ENCODE measurements at places on chromosomes 6 and 20.

GRCh38 chr6:110614586-110614985 is 138.2 kb upstream of the SLC22A16 start:
- no peak for DNase-seq

- no peak for DNase-seq
These were observed 94.7 kb upstream of the SLC2A12 start for GRCh38 chr6:134147034-134147533.

GRCh38 chr6:32177788-32178546 is at the start of gene RNF5:
Gene RNF5, plus strand, starts transcription at chr6:32178405. Its CDS starts 107 bp downstream, at chr6:32178512.
- DNase-seq: peak; percentile 100

- no peak for DNase-seq
These were observed 69.9 kb upstream of the FLRT3 start for GRCh38 chr20:14407336-14407735.

DNA sequence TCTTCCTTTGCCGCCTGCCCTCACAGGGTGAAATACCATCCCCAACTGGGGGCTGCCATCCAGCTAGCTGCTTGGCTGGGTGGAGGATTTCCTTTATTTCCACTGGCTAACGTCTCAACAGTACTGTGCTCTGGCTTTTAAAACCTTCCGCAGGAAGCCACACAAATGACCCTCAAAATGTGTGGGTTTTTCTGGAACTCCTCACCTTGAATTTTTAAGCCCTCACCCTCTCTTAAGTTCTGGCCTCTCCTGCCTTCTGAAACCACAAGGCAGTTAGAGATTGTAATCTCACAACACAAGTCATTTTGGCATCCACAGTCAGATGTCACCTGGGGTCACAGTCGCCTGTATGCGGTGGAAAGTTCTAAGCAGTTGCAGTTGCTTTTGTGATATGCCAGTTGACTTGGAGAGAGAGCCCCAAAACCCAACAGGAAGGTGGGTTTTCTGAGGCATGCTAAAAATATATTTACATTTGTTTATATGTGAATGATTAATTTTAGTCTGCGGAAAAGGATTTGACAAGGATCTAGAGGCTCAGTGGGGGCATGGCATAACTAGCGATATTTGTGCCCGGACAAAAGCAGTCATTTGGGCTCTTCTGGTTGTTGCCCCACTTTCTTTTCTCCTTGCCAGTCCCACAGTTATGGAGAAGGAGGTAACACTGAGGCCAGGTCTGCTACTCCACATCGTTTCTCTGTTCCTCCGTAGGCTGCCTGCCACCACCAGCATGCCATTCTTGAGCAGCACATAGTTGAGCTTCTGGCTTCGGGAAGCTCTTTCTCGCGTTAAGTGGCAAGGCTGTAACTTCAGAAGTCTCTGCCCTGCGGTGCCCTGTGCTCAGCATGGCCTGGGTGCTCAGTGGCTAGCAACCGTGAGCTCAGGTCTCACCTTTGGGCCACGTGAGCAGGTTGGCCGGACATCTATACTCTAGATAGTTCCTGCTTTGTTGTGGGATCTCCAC is 335.3 kb downstream of the CD83 start:
- DNase-seq: peak; percentile 0

GRCh38 chr6:164695896-164696295 is 613.5 kb downstream of the C6orf118 start:
- DNase-seq: no peak

DNA sequence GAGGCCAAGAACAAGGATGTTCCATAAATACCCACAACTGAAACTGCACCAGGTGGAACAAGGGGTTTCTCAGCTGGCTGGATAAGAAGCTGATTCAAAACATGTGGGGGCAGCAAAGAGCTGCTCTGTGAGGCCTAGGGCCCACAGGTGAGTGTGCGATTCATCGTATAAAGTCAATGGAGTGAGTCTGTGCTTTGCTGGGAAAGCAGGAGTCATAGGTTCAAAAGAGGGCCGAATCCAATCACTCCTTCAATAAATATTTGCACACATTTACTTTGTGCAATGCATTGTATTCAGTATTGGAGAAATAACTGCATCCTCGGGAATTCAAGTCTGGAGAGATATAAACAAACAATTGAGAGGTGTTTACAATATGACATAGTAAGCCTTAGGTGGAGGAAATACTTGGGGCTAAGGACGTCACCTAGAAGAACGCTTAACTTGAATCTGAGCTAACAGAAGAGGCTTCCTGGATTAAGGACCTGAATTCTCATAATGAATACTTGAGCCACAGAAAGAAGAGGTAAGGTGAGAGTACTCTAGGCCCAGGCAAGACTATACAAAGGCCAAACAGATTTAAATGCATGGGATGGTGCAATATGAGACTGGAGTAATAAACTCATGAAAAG is 83.7 kb upstream of the TMEM30A start:
- no peak for DNase-seq

- DNase-seq: no peak
These were observed 27.8 kb upstream of the VGLL2 start for GRCh38 chr6:117237561-117237960.

- DNase-seq: no peak
These were observed 259.7 kb downstream of the HACE1 start for GRCh38 chr6:104599821-104600638.

- DNase-seq: no peak
These were observed 1.3 kb downstream of the VEGFA start for GRCh38 chr6:43771210-43771857.

- DNase-seq: no peak
These were observed 40.5 kb upstream of the ZNF831 start for GRCh38 chr20:59123011-59123677.

- DNase-seq: no peak
These were observed 52.7 kb downstream of the BTBD9 start for GRCh38 chr6:38586992-38587391.

DNA sequence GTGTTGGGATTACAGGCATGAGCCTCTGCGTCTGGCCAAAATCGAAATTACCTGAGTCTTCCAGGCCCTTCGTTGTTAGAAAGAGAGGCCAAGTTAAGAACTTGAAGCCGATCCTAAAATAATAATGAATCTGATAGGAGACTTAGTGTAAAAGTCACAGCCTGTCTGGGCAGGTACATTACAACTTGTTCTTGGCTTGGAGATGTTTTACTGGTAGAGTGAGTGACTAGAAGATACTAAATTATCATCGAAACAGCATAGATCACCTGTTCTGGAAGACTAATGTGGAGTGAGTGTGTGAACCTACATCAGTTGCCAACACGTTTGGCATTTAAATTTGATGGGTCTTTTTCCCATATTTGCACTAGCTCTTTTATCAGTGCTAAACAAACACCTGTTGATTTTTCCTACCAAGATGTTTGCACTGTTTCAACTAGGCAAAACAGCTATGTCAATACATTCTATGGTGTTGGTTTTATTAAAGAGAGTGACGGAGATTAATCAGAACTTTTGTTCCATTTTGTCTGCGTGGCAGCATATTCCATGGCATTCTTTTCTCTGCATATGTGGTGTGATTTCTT is 4.6 kb upstream of the TMEM217 start:
- DNase-seq: no peak

DNA sequence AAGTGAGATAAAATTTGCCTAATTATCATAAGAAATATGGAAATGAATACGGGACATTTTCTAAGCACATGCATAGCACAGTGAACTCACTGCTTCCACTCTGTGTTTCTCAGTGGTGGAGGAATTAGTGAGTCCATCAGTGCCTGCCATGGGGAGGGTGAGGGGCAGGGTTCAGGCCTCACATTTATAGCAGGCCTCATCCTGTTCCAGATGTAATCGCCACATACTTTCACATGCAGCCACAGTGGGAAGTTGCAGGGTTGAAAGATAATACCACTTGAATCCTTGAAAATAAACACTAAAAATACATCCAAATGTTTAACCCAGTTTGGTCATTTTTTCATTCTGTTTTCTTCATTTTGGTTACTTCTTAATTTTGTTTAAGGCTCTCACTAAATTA is 29.9 kb upstream of the ANKEF1 start:
- no peak for DNase-seq

DNA sequence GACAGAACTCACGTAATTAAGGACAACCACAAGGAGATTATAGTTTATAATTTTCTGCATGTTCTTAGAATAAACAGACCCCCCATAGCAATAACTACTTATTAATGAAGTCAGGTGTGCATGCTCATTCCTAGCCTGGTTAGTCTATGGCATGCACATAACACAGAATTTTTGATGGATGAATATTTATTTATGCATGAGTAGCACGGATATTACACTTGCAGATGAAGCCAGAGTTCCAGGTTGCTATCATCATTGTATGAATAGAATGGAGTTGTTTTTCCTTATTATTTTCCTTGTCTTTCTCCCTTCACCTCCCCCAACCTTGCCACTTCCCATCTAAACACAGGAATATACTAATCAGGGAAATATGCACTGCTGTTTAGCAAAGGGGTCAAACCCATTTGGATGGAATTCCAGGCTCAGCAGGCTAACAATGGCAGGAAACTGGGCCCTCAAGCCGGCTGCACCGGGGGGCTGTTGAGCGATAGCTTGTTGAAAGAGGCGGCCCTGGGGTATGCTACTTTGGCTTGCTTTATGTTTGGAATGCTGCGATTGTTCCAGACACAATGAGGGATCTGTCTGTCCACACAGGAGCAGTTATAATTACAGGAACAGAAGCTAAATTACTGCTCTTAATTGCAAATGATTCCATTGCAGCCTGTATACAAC is 112.6 kb downstream of the TMEM170B start:
- DNase-seq: no peak

GRCh38 chr6:135323202-135323668 is 142.1 kb downstream of the MYB start:
- no peak for DNase-seq

DNA sequence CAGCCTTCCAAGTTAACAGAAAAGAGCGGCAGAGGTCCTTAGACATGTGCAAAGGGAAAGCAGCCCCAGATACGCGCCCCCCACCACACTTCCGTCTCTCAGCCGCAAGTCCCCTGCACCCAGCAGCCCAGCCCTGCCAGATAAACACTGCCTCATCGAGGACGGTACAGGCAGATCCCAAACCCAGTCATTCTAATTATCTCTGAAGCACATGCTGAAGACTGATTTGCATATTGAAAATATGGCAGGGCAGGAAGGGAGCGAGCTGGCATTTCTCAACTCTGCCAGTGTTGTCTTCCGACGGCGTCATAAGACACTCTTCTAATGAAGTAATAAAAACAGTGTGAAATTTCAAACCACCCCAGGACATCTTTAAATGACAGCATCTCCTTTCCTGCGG is 122.8 kb upstream of the CDH4 start:
- no peak for DNase-seq

GRCh38 chr6:46521464-46521971 is 30.3 kb upstream of the RCAN2 start:
- no peak for DNase-seq

DNA sequence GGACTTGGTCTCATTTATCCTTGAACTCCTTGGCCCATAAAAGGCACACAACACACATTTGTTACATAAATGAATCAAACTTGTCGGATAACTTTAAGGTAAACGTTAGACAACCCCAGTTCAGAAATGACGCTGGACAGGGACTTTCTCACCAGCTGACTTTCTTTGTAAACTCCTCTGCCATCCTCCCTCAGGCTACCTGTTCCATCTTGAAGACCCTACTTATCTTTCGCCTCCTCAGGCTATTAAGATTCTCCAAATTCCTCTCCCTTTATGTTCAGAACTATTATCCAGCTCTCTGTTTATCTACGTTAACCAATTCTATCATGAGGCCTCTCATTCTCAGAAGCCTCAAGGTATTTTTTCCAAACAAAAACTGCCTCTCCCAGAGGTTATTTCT is 47.7 kb upstream of the KIF16B start:
- DNase-seq: no peak

DNA sequence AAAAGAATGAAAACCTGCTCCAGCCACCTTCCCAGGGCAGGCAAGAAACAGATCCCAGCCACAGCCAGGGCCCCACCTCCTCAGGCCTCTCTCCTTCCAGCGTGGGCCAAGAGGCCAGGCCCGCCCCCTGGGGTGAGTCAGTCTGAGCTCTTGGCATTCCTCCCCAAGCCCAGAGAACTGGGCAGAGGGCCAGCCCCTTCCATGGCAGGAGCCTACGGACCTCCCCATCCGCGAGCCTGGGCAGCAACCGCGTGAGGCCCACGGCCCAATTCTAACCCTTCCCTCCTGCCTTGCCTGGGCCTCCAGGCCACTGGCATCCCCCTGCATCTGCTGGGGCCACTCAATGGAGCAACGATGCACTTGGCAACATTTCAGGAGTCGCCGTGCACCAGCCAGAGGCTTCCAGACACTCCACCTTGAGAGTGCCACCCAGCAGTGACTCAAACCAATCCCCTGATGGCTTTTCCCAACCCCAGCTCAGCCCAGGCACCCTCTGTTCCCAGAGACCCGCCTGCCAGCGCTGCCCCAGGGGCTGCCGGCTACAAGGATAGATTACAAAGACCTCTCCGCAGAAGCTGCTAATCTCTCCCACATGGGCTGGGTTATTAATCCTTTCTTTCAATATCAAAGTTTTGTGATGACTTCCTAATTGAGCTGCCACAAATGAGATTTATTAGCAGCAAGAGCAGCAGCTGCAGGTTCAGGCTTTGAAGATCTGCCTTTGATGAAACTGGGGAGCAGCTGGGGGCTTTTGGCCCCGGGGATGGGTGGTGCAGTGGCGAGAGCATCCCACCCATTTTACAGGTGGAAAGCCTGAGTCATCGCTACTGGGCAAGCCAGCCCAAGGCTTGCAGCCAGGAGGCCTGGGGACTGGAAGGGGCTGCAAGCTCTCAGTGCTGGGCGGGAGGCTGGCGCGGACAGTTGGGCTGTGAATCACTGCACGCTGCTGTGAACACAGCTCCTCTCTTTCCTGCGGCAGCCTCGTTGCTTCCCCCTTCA is 85.7 kb downstream of the NFATC2 start:
- peak; percentile 96 for DNase-seq

GRCh38 chr6:164166996-164167395 is 752.5 kb downstream of the QKI start:
- no peak for DNase-seq

- no peak for DNase-seq
These were observed 310.0 kb downstream of the FOXA2 start for GRCh38 chr20:22274330-22274729.

- DNase-seq: peak; percentile 39
These were observed 734 bp downstream of the TPBG start for GRCh38 chr6:82364087-82365015.

DNA sequence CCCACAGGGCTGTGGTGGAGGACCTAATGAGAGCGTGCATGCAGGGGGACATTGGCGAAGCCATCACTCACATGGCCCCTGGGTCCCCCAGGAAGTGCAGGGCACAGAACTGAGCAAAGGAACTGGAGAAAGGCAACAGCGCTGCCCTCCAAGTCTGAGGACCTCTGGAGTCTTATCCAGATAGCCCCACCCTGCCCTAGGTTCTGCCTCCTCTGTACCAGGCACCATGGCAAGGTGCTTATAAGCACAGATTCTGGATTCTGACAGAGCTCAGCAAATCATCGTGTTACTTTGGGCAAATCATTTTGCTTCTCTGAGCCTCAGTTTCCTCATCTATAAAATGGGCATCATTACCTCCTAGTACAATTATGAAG is 44.5 kb downstream of the SLC13A3 start:
- no peak for DNase-seq

GRCh38 chr6:136378888-136379287 is 89.2 kb upstream of the BCLAF1 start:
- no peak for DNase-seq

DNA sequence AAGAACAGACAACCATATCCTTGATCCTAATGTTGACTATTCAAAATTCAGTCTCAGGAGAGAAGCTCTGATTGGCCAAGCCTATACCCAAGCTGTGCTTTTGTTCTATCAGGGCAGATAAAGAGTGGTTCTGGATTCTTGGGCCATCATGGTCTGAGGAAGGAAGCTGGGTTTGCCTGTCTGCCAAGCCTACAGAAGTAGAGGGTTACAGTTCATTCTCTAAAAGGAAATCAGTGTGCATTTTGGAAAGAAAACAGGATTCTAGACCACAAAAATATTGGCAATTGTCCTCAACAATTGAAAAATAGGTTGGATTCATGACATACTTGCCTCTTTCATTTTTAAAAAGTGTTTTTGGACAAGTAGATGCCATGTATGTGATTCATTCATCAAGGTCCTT is 145.4 kb upstream of the BMP2 start:
- no peak for DNase-seq

Measured in DMS79 treated with DMSO at 0.1 percent for 48 hours (cell line).